T-helper 17 cell (primary cell): ENCODE measurements at places on chromosomes 7 and 10.

- H3K27me3 ChIP-seq, result peaks cover 35% of the 10 kb centered on the region
- no peak overlapping the region for H3K4me3 ChIP-seq
- peaks cover 2% of the 10 kb centered on the region for H3K4me1 ChIP-seq
Observed at GRCh38 chr7:108203537-108203936, 73.4 kb upstream of the LAMB4 start.

- H3K36me3 ChIP-seq, result no peaks in the 10 kb centered on the region
- no peak overlapping the region for H3K27ac ChIP-seq
- H3K27me3 ChIP-seq, result no peaks in the 10 kb centered on the region
Observed at GRCh38 chr7:91566402-91566732, 302.1 kb downstream of the FZD1 start.

- H3K27me3 ChIP-seq, result peaks cover 46% of the 10 kb centered on the region
- no peak overlapping the region for H3K27ac ChIP-seq
- no peak overlapping the region for H3K4me3 ChIP-seq
- peaks cover 3% of the 10 kb centered on the region for H3K4me1 ChIP-seq
- DNase-seq, result no peak
Observed at GRCh38 chr7:98774884-98775283, 94.9 kb downstream of the TMEM130 start.

DNA sequence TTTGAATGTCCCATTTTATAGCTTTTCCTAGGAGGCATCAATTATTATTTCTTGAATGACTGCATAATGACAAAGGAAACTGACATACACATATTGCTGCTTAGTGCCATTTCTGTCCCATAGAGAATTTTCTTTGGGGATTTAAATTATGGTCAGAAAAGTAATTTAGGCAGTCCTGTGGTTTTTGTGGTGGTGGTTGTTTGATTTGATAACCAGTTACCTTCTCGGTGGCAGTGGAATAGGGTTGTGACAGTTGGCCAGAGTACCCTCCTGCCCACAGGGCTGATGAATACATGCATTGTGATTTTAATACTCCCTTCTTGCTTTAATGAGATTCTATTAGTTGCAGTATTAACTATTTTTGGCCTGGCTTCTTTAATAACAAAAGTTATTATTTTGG lies 6.6 kb upstream of the SGCE start:
- H3K27me3 ChIP-seq, result peaks cover 10% of the 10 kb centered on the region
- H3K4me3 ChIP-seq, result no peak overlapping the region
- no peak for DNase-seq
- H3K36me3 ChIP-seq, result no peaks in the 10 kb centered on the region
- H3K27ac ChIP-seq, result no peak overlapping the region
